ENCODE measurements at places on chromosomes 2 and 18.

GRCh38 chr2:76749858-76750257, 772.3 kb downstream of the LRRTM4 start:
- peak; percentile 39 for DNase-seq

DNA sequence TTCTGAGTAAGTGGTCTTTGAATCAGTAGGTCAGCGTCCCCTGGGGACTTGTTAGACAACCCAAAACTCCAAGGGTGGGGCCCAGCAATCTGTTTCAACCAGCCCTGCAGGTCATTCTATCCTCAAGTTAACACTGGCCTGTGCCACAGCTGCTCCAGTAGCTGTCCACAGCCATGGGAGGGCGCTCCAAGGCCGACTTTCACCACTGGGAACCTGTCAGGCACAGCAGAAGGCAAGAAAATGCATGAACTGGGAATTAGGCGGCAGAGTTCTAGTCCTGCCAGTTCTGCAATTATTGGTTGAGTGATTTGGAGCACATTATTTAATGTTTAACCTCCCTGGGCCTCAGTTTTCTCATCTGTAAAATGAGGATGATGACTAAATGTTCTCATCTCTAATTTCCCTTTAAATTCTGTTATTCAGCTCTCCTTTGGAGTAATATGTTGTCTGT, 17.4 kb upstream of the MRPL33 start:
- DNase-seq = peak; percentile 44

- DNase-seq = no peak
These were observed 1355.1 kb upstream of the SLC39A10 start for GRCh38 chr2:194301946-194302345.

GRCh38 chr2:23385748-23386338, 864 bp downstream of the KLHL29 start:
- no peak for DNase-seq

DNA sequence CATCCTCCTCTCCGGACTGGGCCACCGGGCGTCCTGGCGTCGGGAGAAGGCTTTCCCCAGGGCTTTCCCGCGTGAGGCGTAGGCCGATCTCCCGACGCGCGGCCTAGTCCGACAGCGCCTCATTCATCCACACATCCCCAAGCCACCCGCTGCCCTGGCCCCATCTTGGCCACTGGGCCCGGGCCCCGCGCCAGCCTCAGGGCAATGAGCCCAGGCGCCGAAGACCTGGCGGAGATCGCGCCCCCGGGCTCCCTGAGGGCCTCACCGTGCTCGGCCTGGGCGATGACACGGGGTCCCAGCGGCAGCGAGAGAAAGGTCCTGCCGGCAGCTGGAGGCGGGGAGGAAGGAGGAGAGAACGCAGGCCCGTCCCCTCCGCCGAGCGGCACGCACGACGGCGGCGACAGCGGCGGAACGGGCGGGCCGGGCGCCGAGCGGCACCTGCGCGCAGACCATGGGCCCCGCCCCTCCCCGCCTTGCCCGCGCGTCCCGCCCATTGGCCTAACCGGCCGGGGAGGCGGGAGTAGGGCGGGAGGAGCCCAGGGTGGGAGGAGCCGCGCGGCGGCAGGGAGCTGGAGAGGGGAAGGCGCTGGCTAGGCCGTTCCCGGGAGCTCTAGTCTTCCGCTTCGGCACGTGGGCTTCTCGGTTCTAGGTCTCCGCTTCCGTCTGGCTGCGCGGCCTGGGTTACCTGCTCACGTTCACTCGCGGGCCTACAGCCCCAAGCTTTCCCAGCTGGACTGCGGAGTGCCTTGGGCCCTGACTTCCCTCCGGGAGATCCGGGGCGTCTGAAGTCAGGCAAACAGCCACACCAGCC, at the start of gene OLA1:
Gene OLA1, minus strand, starts transcription at position 346 of the 811 bp plus-strand sequence. CDS start 1,717 bp downstream, outside the sequence.
- DNase-seq = peak; percentile 89

DNA sequence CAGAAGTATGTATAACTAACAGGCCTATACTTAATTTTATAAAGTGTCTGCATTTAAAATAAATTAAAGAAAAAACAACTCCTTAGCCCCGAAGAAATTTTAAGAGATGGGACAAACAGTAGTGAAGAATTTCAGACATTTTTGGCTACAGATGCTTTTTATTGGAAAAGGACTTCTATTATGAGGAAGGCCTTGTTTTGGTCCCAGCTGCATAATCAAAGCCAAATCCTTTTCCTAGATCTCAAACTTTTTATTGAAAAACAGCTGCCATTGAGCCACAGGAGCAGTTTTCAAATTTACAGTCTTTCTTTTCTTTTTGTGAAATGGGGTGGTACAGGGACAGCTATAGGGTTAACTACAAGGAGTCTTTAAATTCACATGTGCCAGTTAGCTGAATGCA, 51.3 kb upstream of the SETBP1 start:
- no peak for DNase-seq

GRCh38 chr2:69298261-69298660, 88.8 kb downstream of the GFPT1 start:
- DNase-seq = no peak

DNA sequence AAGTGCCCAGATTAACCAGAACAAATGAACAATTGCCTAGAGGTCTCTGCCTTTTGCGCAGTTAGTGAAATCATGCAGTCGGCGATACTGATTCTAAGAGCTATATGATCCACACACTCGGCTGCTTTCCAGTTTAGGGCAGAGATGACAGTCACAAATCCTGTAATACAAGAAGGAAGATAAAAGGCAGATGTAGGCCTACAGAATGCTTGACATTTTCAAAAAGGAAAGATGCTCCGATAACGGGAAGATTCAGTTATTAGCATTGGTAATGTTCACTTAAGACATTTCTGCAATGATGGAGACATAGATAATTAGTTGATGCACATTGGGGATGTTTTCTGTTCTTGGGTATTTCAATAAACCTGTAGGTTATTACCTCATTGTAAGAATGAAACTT, 19.5 kb downstream of the NYAP2 start:
- no peak for DNase-seq

GRCh38 chr2:239202343-239202742, 198.5 kb downstream of the HDAC4 start:
- no peak for DNase-seq

DNA sequence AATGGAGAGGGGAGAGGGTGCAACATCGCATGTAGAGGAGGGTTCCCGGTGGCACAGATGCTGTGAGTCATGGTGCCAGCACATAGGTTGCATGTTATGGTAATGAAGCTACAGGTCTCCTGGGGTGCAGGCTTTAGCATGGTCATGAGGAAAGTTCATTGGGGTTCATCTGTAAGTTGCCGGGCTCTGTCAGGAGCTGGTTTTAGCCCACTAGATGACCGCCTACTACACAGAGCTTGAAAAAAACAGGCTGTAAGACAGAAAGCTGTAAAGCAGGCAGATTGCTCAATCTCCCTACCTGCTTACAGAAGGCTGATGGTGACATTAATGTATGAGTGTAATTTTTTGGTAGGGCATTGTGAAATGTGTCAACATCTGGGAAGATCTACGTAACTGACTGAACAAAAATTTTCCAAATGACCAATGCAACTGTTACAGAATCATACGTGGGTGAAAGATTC, 23.9 kb downstream of the DYSF start:
- no peak for DNase-seq

GRCh38 chr2:54760310-54760709, 36.8 kb downstream of the EML6 start:
- no peak for DNase-seq

GRCh38 chr2:27527182-27527581, 30.5 kb downstream of the GCKR start:
- DNase-seq = no peak

DNA sequence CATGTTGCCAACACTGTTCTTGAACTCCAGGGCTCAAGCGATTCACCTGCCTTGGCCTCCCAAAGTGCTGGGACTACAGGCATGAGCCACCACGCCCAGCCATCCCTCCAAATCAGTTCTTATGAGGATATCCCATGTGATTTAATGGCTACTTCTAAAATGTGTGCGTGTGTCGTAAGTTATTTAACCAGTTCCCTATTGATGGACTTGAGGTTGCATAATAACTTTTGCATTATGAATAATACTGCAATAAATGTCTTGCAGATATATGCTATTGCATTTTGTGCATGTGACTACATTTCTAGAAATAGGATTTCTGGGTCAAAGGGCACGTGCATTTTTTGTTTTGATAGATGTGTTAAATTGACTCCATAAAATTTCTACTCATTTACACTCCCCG, 19.0 kb downstream of the DIPK1C start:
- no peak for DNase-seq

GRCh38 chr2:104177179-104177578, 676.7 kb upstream of the POU3F3 start:
- no peak for DNase-seq

DNA sequence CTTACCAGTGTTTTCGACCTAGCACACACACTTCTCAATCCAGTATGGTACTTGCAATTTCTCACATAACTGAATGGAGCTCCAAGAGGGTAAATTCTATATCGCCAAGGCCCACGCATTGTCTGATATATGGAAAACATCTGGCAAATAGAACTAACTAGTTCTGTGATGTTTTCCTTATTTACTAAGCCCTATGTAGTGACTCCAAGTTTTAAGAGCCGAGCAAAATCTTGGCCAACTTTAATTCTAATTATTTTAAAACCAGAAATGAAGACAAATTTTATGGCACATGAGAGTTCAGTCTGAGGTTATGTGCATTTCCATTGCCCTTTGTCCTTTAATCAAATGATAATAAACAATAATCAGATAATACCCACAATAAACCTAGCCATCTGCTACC, 1119.7 kb upstream of the CNTNAP5 start:
- DNase-seq = no peak

DNA sequence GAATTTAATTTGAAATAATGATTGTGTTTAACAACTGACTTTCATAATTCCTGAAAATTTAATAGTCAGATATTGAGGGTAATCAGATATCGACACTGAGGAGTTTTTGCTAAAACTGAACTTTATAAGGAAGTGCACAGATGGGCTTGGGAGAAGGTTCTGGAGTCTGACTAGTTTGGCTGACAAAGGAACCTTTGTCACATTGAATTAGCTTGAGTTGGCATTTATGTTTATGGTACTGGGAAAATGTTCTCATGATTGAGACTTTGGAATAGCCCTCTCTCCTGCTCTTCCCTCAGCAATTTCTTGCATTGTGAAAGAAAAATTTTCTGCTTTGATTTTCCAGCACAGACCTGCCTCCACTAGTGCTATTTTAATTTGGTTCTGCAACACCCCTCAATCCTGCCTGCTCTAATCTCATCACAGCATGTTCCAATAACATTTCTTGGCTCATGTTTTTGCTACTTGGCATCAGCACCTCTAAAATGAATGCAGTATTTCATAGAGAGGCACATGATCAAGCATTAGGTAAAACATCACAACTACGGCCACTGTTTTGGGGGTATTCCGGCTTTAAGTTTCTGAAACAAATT, 133.9 kb upstream of the FSHR start:
- no peak for DNase-seq

DNA sequence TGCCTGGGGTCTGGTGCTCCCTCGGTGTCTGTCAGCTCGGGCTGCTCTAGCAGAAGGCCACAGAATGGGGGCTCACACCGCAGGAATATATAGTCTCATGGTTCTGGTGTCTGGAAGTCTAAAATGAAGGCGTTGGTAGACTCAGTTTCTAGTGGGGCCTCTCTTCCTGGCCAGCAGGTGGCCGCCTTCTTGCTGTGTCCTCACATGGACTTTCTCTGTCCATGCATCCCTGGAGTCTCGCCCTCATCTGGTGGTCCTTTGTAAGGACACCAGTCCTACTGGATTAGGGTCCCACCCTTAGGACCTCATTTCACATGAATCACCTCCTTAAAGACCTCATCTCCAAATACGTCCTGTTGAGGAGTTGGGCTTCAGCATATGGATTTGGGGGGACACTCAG, 65.7 kb downstream of the RRM2 start:
- peak; percentile 9 for DNase-seq

GRCh38 chr2:100067784-100068183, 74.6 kb downstream of the AFF3 start:
- no peak for DNase-seq

GRCh38 chr2:184004289-184004947, 593.9 kb upstream of the ZNF804A start:
- DNase-seq = no peak

DNA sequence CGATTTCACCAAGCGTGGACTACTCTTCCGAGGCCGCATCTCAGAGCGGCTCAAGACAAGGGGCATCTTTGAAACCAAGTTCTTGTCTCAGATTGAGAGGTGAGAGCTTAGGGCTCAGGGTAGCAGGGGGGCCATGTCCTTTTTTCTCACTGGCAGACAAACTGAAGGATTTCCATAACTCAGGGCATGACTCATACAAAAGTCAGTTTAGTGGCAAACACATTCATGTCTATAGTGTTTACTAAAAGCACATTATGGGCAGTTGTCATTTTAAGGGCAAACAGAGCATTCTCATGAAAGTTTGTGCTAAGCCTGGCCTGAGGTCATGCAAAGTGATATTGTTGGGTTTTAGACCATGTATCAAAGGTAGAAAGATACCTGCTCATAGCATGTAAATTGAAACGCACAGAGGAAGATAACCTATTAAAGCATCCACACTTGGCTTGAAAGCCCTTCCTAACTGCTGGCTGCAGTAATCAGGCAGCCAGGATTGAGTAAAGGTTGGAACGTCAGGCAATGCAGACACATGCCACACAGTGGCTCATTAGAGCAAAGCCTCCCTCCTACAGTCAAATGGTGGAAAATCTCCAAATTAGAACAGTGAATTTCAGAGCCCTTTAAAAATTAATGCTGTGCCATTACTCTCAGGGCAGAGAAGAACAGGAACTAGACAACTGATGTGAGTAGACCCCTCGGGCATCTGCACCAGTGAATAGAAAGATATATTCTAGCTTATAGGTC, 54.2 kb downstream of the HK2 start:
- DNase-seq = no peak

DNA sequence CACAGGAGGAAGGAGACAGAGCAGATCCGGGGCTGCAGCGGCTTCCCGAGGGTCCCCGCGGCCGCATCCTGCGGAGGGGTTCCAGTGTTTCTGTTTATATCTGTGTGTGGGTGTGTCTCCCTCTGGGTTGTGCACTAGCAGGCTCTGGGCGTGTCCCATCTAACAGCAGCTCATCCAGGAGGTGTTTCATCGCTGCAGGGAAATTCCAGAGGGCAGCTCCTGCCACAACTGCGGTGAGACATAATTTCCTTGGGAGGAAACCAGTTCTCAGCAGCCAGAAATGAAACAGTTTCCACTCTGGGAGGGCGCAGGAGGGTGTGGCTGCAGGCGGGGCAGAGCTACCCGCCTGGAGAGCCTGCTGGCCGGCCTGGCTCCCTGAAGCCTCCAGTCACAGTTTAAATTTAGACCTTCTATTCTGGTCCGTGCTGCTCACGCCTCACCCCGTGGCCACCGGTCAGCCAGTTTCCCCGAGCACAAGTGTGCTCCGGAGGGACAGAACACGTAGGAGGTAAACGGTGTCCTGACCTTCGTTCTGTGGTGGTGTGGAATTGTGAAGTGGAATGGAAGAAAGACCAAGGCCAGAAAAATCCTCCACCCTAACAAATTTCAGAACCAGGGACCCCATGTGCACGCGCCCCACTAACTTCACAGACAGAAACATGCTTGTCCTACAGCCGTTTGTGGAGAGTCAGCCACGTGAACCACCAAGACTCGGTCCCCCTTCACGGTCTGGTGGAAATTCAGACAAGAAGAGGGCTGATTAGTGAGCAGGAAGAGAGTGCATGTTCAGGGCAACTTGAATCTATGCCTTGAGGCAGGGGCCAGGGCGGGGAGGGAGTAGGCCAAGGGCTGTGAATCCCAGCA, 50.2 kb downstream of the TEX44 start:
- peak; percentile 36 for DNase-seq

GRCh38 chr2:176270100-176270750, 983 bp downstream of the MTX2 start:
- DNase-seq = no peak

All from Jurkat, Clone E6-1 (cell line).